ENCODE measurements at places on chromosomes 16 and 17.

DNA sequence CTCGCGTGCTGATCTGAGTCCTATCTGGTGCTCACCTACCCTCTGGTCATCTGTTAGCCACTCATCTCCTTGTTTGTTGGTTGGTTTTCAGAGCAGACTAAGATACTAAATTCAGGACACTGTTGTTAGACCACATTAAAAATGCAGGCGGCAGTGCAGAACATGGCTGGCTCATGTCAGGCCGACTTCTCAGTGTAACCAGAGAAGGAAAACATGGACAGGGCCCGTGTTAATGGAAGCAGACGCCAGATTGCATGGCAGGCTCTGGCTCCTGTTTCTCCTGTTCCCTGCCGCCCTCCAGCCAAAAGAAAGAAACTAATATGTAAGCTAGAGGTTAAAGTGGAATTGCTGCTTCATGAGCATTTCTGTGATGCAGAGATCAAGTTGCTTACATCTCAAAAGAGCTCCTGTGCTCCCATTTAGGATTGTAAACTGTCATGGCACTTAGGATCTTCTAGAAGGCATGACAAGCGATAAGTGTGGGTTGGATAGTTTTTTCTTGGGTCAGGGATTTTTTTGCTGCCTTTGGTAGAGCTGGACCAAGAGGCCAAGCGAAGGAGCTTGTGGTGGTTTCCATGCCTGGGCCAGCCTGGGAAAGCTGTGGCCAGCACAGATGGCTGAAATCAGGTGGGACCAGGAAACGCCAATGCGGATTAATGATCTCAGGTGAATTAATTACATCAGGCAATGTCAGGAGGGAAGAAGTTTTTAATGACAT, 56.1 kb downstream of the YPEL2 start:
- no peak for DNase-seq

GRCh38 chr17:46143827-46144236, 49.4 kb downstream of the KANSL1 start:
- DNase-seq = no peak

GRCh38 chr16:13835935-13836730, 83.8 kb upstream of the ERCC4 start:
- DNase-seq = no peak

DNA sequence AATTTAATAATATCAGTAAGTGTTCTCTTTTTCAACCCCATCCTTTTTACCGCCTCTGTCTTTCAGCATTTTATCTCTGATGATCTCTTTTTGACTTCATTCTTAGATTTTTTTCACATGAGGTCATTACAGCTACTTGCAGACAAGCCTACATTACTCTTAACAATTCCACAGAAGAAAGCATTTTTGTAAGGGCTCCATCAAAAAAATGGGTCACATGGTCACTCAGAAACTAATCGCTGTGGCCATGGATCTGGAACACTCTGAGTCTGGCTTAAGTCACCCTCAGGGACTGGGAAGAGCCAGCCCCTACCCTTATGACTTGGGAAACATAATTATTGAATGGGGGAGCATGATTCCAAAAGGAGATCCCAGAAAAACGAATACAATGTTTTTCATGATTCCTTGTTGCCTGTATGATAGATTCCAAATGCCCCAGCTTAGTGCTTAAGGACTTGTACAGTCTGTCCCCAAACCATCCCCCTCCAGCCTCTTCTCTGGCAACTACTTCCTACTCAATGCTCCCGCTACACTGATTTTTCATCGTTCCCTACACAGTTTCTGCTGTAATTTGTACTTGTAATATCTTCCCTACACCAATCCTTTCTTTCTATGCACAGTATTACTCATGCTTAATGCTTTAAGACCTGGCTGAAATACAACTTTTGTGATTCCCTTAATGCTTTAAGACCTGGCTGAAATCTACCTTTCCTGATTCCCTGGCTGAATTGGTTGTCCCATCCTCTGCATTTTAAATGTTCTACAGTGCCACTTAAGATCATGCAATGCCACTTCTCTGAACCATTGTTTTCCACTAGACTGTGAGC, 457.8 kb downstream of the HS3ST4 start:
- DNase-seq = no peak
